ENCODE measurements at places on chromosomes 5 and 9.

DNA sequence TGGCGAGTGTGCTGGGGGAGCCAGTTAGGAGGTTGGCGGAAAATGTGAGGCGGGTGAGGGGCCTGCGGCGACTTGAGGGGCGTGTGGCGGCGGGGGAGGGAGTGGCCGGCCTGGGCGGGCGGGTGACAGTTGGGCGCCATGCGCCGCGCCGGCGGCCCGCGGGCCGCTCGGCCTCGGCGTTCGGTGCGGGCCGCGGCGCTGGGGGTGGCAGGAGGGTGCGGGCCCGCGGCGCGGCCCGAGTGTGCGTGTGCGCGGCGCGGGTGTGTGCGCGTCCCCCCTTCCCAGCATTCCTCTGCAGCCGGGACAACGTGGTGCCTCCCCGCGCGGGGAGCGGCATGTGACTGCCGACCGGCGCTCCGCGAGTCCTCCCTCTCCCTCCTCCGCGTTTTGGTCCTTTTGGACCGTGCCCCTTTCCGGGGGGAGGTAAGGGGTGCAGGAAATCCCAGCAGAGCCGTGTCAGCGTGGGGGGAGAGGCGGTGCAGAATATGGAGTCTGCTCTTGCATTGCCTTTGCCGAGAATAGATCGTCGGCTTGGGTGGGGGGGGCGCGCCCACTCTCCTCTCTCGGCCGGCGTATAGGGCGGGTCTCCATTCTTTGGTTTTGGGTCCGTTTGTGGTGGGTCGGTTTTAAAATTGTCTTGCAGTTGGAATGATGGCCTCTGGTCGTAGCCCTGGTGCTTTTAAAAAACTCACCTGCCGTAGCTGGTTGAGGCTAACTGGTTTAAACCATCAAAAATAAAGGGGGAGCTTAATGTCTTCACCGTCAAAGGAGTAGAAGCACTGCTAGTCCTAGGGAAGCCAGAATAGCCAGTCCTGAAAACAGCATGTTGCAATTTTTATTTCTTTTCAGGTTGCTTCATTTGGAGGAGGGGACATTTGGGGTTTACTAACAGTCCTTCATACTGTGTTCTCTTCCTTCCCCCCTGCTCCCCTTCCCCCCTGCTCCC, 2.0 kb downstream of the LARP1 start:
- peak; percentile 47 for DNase-seq

DNA sequence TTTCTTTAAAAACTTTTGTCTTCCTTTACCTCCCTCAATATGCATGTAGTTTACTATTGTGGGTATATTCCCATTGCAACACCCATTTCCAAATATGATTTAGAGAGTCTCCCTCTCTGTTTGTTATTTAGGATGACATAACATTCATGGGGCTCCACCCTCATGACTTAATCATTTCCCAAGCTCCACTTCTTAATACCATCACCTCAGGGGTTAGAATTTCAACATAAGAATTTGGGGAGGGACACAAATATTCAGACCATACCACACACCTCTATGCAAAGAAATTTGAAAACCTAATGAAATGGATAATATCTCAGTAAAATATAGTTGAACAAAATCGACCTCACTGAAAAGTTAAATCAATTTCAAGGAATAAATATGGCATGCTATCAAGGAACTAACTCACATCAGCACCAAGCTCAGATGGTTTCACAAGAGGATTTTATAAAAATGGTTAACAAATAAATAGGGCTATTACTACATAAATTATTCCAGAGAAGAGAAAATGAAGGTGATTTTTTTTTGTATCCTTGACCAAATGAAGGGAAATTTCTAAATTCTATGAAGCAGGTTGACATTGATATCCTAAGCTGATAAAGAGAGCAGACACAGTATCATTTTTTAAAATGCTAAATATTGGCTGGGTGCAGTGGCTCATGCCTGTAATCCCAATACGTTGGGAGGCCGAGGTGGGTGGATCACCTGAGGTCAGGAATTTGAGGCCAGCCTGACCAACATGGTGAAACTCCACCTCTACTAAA, 20.2 kb upstream of the UBTD2 start:
- DNase-seq: no peak

GRCh38 chr5:83914199-83914598, 193.5 kb upstream of the HAPLN1 start:
- peak; percentile 30 for DNase-seq

DNA sequence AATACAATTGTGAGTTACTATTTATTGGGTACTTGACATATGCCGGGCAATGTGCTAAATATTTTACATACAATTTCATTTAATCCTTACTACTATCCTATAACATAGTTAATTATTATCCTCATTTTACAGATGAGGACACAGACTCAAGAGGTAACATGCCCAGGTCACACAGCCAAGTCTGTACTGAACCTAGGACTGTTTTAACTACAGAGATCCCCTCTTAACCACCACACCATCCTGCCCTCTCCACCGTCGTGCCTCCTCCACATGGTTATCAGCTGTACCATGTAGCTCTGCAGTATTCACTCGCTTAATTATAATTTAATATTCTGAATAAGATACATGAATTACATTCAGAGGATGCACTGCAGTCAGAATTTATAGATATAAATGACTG, 5.3 kb downstream of the RAB14 start:
- no peak for DNase-seq

- no peak for DNase-seq
Measured at GRCh38 chr9:8799206-8799605, 999.6 kb upstream of the DMAC1 start.

DNA sequence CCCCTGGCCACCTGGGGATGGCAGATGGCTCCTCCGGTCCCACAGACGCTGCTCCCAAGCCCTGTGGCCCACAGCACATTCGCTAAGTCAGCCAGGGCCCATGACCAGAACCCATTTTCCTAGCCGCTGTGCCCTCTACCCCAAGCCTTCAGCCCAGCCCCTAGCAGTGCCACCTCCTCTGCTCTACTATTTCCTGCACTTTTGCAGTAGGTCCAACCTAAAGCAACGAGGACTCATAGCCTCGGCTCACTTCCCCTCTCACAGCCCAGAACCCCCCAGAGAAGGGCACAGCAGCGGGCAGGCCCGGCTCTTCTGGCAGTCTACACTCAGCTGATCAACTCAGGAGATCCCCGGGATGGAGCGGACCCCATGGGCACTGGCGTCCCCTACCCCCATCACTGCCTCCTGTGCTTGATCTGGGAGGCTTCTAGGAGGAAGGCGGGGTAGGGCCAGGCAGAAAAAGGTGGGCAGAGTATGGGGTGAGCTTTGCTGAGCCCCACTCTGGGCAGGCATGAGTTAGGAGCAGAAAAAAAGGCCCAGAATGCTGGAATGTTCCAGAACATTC, 111.2 kb downstream of the ZNF354C start:
- no peak for DNase-seq

DNA sequence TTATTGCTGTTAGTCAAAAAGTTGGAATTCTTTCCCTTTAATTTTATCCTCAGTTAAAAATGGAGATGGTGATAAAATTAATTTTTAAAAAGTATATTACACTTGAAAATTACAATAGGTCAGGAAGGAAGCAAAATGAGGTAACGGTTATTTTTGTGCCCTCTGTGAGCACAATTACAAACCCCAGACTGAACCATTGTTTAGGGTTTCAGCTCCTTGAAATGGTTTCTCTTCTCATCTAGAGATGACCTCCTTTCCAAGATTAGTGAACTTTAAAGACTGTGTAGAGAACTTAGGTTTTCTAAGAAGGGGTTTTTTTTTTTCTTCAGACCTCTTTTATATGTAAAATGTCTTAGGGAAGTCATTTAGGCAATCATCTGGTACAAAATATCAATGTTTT, 126.2 kb upstream of the CHD1 start:
- DNase-seq: no peak

DNA sequence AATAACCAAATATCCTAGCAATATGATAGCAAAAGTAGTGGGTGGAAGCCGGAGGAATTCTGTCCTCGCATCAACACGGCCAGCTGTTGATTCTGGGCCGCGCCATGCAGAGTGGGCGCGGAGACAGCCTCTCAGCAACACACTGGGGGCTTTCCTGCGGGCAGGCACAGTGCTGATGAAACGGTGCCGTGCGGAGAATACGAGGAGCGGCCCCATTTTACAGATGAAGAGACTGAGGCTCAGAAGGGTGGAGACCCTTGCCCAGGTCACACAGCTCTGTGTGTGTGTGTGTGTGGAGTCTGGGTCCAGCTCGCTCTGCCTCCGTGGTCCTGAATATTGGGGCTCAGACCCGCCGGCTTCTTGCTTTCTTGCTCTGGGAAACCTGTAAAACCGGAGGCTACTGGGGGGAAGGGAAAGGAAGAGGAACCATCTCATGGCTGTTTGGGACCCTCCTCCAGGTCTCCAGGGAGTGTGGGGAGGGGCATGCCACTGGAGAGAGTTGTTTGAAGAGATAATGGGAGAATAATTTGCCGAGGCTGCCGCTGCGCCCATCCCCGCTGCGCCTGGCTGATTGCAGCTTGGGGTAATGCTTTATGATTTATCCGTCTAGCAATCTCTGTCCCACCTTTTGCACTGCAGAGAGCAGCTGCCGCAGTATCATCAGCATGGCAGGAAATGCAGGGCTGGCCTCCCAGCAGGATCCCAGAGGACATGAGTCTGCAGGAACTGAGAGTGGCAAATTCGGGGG, 36.6 kb downstream of the NCS1 start:
- peak; percentile 36 for DNase-seq

GRCh38 chr9:18516965-18517364, 43.0 kb downstream of the ADAMTSL1 start:
- DNase-seq: no peak

DNA sequence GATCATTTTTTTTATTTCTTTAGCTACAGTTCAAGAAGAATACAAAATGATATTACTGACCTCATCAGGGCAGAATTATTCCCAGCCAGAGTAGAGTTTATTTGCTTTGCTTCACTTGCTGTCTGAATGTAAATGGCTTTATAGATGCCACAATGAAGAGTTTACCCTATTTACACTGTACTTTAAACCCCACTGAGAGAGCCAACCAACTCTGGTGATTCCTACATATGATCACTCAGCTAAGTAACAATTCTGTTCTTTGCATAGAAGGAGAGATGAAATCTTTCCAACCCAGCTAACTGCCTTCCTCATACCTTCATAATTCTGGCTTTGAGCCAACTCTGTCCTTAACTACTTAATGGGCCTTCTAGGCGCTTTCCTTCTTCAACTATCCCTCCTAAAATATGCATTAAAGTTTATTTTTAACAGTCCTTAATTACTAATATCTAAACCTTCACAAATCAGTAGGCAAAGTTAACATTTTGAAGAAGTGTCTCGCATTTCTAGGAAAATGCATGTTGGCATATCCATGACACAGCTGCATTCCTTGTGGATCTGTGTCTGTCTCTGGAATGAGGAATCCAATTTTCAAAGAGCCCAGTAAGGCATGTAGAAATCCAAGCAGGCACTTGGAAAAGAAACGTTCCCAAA, 284.8 kb upstream of the GRAMD2B start:
- peak; percentile 77 for DNase-seq

- peak; percentile 70 for DNase-seq
Measured at GRCh38 chr9:94649100-94649819, 9.9 kb upstream of the FBP1 start.

- no peak for DNase-seq
Measured at GRCh38 chr9:21668516-21668915, 133.9 kb upstream of the MTAP start.

DNA sequence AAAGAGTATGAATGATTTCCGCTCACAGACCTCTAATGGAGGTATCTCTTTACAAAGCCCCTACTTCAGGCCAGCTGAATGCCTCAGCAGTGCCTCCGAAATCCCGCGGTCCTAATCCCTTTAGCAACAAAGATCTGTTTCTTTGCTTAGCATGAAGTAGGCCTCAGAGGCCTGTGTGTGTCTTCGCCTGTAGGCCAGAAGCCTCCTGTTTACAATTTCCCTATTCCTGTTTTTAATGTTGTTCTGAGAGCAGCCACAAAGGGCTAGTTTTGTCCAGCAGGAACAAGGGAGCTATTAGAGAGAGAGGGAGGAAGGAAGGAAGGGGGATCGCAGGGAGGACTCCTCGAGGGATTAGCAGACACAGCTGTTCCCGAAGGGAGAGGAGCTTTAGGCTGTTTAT, 166.4 kb upstream of the SPRY4 start:
- no peak for DNase-seq

GRCh38 chr9:26786564-26786963, 106.0 kb downstream of the CAAP1 start:
- no peak for DNase-seq

DNA sequence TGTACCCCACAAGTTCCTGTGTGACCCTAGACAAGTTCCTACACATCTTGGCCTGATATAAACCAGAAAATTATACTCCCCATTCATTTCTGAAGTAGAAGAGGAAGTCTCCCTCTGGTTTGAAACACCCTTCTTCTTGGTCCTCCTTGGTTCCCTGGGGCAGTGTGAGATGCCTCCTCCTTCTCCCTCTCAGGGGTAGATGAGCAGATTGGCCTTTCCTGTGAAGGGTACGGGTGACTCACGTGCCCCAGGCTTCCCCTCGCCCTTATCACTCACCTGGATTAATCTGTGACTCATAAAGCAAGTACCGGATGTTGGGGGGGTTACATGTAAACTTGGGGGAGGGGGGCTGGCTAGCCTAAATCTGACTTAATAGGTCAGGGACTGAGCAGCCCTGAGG, 11.1 kb upstream of the AQP3 start:
- DNase-seq: peak; percentile 20

- DNase-seq: no peak
Measured at GRCh38 chr9:116837018-116837989, 150.2 kb downstream of the TRIM32 start.

DNA sequence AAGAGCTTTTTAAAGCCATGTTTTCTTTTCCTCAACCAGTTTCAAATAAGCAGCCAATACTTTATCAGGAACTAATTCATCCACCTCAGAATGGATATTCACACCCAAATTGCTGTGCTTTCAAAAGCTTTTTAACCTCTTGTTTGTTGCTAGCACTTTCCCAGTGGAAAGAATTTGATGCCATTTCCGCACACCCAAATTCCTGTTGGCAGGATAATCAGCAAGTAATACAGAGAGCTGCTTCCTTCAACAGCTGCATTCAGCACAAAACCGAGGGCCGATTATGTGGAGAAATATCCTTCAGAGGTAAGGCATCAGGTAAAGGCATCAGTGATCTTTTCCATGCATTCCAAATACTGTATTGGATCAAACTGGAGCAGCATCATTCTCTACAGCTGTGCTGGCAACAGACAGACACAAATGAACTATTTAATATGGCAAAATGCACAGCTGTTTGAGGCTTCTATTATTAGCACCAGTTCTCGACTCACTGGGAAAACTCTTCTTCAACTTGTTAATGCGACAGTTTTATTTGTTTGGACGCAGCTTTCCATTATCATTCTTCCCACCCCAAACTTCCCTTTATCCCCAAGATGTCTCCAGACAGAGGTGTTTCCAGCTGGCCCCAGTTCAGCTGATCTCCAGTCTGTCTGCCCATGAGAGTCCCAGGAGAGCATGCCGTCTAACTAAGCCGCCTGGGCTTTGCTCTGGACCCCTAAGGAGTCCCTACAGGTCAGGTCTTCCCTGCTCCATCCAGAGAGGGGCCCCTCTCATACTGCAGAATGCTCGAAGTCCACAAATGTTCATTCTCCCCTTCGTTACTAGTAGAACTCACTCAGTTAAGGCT, 22.2 kb upstream of the MGAT1 start:
- no peak for DNase-seq

- no peak for DNase-seq
Measured at GRCh38 chr9:135667463-135668001, 4.4 kb downstream of the LCN9 start.

All from fibroblast of skin of right biceps (primary cell).